ENCODE measurements at places on chromosomes 7 and 10.

GRCh38 chr7:100516135-100516812, 22.7 kb upstream of the AGFG2 start:
- DNase-seq, result peak; percentile 90

GRCh38 chr10:35445150-35445884, 109.0 kb downstream of the CCNY start:
- no peak for DNase-seq

GRCh38 chr7:119415682-119416081, 857.3 kb upstream of the KCND2 start:
- DNase-seq, result no peak

DNA sequence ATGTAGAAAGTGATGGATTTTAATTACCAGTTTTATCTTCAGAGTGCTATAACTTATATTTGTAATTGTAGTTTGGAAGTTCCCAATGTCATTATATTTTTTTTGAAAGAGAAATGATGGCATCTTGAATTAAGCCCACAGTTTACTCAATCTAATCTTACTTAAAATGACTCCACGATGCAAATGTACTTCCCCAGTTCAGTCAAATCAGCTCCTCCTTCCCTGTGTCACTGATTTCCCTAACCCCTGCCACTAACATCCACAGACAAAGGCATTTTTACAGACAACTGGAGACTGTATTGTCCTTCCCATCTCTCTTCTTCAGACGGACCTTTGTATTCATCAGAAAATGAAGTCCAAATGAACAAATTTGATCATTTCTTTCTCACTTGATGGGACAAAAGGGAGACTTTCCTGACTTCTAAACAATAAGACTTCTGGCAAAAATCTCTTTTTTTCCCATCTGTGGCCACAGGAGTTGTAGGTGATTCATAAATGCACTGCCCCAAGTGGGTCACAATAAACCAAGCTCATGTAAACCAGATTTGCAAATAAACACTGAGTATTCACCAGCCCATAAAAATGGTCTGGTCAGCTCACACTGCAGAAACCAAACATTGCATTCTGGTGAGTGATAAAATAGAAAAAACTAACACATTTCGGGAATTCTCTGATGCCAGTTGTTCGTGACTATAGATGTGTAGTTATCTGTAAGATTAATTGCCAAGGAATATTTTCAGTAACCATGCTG, 162.9 kb downstream of the FANK1 start:
- DNase-seq, result peak; percentile 84

DNA sequence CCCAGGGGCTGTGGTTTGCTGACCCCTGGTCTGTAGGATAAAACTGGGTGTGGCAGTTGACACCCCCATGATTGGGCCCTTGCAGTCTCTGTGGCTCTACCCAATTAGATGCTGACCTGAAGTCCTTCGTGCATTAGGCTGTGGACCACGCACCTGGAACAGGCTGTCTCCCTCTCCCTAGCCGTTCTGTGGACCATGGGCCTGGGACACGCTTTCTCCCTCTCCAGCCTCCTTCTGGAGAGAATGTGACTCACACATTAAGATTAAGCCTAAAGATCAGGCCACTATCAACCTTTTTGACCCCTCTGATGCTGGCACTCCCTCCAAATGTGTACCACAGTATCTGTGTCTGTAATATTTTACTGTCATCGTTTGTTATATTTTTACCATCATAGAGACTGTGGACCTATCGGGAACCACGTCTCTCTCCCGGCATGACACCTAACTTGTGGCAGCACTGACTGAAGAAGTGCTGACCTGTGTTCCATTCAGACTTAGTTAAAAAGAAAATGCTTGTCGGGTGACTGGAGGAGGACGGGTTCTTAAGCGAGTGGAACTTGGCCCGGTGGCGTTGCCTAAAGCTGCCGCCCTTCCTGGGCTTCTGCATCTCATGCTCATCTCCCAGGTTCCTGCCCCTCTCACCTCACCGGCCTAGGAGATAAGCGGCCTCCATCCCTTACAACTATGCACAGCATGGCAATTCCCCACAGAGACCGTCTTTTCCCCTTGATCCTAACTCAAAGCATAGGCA, 92.8 kb downstream of the WDR37 start:
- DNase-seq, result no peak

- no peak for DNase-seq
Observed at GRCh38 chr10:102770792-102771191, 27.0 kb downstream of the WBP1L start.

DNA sequence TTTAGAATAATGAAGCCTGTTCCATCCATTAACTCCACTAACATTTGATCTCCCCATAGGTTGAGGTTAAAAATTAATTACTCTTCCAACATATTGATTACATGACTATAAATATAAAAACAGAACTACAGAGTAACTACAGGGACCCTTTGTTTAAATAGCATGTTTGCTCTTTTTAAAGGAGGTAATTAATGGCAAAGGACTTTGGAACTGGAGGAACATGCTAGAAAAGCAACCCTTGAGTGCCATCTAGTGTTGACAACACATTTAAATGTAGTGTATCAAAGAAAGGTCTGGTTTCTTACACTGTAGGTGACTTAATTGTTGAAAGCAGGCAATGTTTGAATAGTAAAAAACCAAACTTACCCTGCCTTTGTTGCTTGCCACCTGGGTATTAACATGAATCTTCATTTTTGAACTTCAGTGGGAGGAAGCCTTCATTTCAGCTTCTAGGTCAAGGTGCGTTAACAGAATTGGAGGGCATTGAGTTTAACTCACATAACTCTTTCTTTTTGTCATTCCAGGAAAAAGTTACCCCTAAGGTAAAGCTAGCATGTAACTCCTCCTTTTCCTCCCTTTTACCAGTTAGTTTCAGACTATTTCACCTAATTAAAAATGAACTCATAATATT, 52.6 kb upstream of the CAPZA2 start:
- DNase-seq, result peak; percentile 61

- DNase-seq, result peak; percentile 66
Observed at GRCh38 chr10:102643336-102644065, 778 bp upstream of the TRIM8 start.

DNA sequence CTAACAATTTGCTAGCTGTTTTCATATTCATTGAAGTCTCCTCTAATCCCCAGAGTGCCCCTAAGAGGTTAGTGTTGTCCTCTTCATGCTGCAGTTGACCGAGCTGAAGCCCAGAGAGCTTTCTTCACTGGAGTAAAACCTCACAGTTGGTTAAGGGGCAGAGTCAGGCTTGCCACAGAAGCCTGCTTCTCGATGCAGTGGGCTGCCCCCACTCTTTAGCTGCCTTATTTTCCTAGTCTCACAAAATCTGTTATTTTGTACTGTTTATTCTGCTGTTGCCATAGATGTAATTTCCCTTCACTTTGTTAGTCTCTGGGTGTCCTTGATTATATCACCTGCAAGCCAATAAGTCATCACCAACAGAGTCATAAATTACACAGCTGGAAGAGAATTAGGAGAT, 56.3 kb upstream of the ZPBP start:
- DNase-seq, result no peak

DNA sequence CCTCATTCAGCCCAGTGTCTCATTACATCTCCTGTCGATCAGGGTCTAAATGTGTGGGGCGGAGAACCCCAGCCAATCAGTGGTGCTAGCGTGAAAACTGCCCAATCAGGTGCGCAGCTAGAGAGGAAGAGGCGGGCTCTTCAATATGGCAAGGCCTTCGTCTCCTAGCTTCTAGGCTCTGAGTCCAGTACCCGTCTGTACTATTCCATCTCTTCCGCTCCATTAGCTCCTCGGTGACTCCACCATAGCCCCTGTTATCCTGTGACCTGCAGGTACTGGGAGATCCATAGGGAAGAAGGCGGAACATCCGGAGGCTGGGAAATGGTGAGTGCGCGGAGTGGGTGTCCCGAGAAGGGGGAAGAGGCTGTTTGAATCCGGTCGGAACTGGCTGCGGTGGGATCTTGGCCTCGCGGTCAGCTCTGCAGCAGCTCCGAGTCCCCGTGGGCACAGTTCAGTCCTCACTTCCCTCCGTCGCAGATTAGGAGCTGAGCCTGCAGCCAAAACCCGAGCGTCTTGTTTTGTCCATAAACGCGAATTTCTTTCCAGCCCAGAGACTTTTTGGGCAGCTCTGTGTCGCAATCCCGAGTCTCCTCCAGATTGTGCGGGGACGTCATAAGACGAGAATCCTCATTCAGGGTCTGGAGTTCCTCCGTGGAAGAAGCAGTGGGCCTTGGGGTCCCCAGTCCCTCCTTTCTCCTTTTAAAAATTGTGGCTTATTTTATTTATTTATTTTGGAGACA, at the start of gene ZNF727:
TSS of gene ZNF727 (plus strand) at position 134 of the 740 bp plus-strand sequence. CDS start at position 322, 188 bp downstream.
- DNase-seq, result no peak

- no peak for DNase-seq
Observed at GRCh38 chr7:45882465-45882810, 5.8 kb upstream of the IGFBP1 start.

- peak; percentile 91 for DNase-seq
Observed at GRCh38 chr7:102439963-102440795, 6.8 kb downstream of the ORAI2 start.

All from AG08395 (cell line).